Activated T-helper 9 cell treated with anti-CD3 and anti-CD28 coated beads, Interleukin-2, amount 50 U/mL, for 16 hours (primary cell): ENCODE measurements at places on chromosomes 4 and X.

GRCh38 chr4:92066485-92066884 is 237.3 kb upstream of the GRID2 start:
- no peak for DNase-seq

- DNase-seq, result no peak
These were observed 221.8 kb downstream of the KIT start for GRCh38 chr4:54879576-54879975.

DNA sequence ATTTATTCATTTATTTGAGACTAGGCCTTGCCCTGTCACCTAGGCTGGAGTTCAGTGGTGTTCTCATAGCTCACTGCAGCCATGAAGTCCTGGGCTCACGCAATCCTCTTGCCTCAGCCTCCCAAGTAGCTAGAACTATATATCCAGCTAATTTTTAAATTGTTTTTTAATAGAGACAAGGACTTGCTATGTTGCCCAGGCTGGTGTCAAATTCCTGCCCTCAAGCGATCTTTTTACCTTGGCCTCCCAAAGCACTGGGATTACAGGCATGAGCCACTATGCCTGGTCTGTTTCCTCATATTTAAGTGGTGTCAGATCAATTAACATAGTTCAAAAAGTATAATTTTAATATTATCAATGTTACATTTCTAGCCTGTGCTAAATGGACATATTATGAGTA is 68.5 kb downstream of the AFF1 start:
- no peak for DNase-seq

DNA sequence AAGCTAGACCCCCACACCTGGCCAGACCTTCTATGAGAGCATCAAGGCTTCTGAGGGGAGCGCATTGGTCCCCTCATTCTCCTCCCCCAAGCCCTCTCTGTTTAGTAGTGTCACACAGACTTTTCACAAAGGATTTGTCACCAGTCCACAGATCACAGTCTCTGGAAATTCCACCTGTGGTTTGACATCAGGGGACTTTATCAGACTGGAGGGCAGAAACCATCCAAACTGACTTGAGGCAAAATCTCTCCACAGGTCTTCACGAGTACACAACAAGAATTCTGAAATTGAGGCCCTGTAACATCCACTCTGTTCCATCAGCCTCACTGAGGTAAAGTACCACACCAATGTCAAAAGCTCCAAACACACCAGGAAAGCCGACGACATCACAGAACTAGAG is 112.5 kb downstream of the SH3KBP1 start:
- no peak for DNase-seq

DNA sequence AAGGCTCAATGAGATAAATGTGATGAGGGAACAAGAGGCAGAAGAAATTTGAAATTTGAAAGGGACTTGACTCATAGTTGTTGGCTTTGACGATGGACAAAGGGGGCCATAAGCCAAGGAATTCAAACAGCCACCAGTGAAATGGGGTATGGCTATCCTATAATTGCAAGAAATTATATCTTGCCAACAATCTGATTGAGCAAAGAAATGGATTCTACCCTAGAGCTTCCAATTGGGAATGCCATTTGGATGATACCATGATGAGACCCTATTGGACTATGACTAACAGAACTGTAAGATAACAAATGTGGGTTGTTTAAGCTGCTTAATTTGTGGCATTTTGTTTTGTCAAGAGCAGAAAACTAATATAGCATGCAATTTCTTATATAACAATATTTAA is 270.1 kb upstream of the ARSJ start:
- no peak for DNase-seq

DNA sequence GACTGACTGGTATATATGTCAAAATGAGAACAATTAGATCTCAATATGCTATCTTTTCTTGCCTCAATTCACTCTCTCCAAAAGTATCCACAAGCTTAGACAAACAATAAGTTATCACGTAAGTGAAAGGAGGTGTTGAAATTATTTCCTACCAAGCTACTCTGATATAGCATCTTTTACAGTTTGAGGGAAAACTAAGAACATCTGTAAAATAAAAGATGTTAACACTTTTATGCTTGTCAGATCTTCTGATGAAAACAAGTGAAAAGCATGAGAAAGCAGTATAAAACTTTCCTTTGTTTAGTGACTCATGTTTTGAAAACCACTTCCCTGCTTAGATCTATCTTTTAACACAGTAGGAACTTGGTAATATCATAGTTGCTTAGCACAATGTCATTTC is 8.4 kb upstream of the MAB21L2 start:
- no peak for DNase-seq
